ENCODE measurements at places on chromosomes 3 and 15. TPM values are rescaled to one million over a fixed set of nuclear protein-coding genes. Genes with fewer than 3 reads are reported as not detected.

- no peak for DNase-seq
Observed at GRCh38 chr15:101528917-101529299, 39.4 kb upstream of the PCSK6 start.

DNA sequence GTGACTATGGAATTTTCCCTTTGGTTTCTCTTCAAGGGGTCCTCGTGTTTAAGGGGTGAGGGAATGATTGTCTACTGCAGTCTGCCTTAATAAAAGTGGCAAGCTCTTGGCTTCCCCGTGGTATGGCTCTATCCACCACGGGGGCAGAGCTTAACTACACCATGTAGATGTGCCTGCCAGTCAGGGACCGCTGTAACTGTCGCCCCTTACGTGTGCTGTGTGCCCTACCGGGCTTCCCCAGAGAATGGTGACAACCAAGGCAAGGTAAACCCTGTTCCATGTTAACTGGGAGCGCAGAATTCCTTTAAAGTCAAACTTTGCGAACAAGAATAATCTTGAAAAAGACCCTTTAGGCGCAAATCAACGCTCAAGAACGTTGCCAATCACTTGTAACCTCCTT is 966 bp upstream of the C3orf80 start:
- DNase-seq: no peak

STRIT1 gene
- not detected for total RNA-seq

- DNase-seq: peak; percentile 9
Observed at GRCh38 chr3:122563717-122564025, 429 bp downstream of the PARP9 start.

GRCh38 chr3:192980632-192981031 is 63.0 kb upstream of the MB21D2 start:
- DNase-seq: no peak

MESP2 gene
- total RNA-seq: not detected

DNA sequence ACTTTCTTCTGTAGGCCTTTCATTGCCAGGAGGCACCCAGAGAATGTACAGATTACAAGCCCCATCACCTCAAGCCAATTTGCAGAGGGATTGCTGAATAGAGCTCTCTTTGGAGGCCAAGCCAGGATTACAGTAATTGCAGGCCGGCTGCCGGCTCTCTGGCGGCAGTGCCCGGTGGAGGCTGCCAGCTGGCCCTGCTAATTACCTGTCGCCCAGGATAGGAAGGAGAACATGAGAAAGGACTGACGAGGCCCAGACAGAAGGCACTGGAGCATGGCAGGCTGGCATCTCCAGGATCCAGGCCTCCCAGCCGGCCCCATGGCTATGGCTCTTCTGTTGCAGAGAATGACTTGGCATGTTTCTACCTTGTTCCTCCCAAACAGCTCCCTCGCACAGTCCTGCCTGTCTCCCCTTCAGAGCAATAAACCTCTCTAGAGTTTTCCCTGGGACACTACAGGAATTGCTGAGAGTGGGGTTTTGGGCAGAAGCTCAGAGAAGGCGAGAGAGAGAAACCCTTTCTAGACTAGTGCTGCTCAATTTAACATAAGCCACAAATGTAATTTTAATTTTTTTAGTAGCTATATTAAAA is 273.6 kb upstream of the PROK2 start:
- no peak for DNase-seq

DNA sequence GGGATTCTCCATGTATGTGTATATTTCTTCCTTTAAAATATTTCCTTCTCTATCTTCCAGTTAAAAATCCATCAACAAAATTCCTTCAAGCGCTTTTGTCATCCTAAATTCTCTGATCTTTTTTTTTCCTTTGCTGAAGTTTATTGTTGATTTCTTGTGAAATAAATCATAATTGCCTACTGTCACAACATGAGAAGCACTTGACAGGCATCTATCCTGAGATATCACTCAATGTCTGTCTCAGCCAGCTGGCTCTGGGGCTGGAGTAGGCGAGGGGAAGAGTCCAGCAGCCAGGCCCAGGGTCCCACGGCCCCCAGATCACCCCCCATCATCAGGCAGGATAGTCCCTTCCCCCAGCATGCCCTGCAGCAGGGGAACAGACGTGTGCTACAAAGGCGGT is 109.0 kb upstream of the TLE3 start:
- no peak for DNase-seq

DNA sequence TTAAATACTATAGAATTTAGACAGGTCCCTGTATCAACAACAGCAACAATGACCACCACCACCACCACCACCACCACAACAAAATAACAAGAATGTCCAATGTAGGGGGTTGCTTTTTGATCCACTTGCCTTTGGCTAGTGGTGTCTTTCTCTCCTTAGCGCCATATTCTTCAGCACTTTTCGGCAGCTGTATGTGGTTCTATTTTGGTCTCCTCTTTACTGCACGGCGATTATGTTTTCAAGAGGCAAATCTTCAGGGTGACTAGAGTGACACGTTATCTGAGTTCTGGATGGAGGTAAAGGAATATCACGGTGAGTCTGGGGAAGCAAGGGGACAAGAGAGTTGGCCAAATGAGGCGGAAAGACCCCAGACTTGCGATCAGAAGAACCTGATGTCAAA is 56.1 kb downstream of the ST6GAL1 start:
- DNase-seq: no peak

NEK4 gene
- total RNA-seq: 24.6 TPM

- DNase-seq: peak; percentile 32
Observed at GRCh38 chr3:173275740-173276139, 121.8 kb upstream of the NLGN1 start.

- DNase-seq: peak; percentile 47
Observed at GRCh38 chr3:32613183-32613582, 42.5 kb upstream of the DYNC1LI1 start.

DNA sequence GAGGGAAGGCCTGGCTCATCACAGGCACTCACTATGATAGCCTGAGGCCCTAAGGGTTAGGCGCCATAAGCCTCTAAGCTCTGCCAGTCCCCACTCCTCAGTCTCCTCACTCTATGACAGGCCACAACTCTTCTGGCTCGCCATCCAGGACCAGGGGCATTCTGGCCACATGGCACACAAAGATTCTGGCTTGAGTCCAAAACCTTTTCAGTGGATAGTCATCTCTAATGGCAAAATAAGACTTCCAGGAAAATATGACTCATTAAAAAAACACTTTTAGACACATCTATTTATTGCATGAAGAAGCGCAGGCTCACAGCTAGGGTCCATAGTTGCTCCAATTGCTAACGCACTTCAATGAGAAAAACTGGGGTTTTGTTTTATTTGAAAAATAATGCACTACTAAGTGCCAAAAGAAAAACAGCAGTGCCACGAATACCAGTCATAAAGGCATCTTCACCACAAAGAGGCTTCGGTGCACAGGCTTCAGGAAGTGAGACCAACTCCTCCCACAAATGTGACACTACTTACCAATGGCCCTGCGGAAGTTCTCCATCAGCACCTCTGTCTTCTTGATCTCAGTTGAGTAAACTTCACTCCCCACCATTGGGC is 11.1 kb downstream of the RUVBL1 start:
- DNase-seq: peak; percentile 97

- DNase-seq: no peak
Observed at GRCh38 chr15:78213425-78213750, 21.0 kb downstream of the ACSBG1 start.

DNA sequence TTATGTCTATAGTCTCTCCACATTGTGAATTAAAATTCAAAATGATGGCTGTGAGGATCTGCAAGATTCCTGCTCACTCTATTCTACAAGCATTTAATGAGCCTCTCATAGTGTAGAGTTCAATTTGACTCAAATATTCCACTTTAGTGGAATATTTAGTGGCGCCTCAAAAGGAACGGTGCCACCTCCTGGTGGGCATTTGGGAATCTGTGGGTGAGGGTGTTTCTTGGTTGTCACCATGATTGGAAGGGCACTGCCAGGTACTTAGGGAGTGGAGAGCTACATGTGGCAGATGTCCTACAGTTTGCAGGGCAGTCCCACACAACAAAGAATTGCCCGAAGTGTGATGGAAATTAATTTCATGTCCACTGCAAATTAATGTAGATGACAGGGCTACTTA is 21.5 kb upstream of the KCNMB3 start:
- DNase-seq: peak; percentile 29

All from MCF 10A (cell line).